ENCODE measurements at places on chromosomes 2 and 18. TPM values are rescaled to one million over a fixed set of nuclear protein-coding genes. Genes with fewer than 3 reads are reported as not detected.

C2orf80 gene
- total RNA-seq = not detected

KRTCAP3 gene
- 8.1 TPM for total RNA-seq

ADAM23 gene
- 0.62 TPM for total RNA-seq

HOXD4 gene
- 13.8 TPM for total RNA-seq

ATOH8 gene
- total RNA-seq = 1.0 TPM

PRSS56 gene
- total RNA-seq = not detected

ORC4 gene
- total RNA-seq = 60.7 TPM

SAG gene
- not detected for total RNA-seq

BCL11A gene
- total RNA-seq = 6.7 TPM

FSHR gene
- total RNA-seq = not detected

Measured in kidney epithelial cell (primary cell).